Aorta (tissue), 5 donors: ENCODE measurements at places on chromosomes 12 and 14. TPM values are rescaled to one million over a fixed set of nuclear protein-coding genes. Genes with fewer than 3 reads are reported as not detected.

RNFT2 gene
- total RNA-seq, result 3.1 TPM

OR6C75 gene
- not detected for total RNA-seq

ALG10B gene
- 7.8 TPM for total RNA-seq

NDUFA9 gene
- total RNA-seq, result 47.9 TPM

P2RX7 gene
- 12.8 TPM for total RNA-seq

POP5 gene
- total RNA-seq, result 26.0 TPM

TMCC3 gene
- 15.5 TPM for total RNA-seq

HCAR1 gene
- total RNA-seq, result 0.33 TPM

SALL2 gene
- 12.2 TPM for total RNA-seq

MLEC gene
- total RNA-seq, result 67.4 TPM

C12orf54 gene
- not detected for total RNA-seq

OR10A7 gene
- not detected for total RNA-seq

MYH7 gene
- total RNA-seq, result not detected

GPR132 gene
- 5.0 TPM for total RNA-seq

IL22 gene
- not detected for total RNA-seq

POTEM gene
- total RNA-seq, result not detected
